ENCODE measurements at places on chromosomes 3 and 15.

- DNase-seq = no peak
Observed at GRCh38 chr3:41318520-41318919, 119.2 kb downstream of the CTNNB1 start.

- DNase-seq = no peak
Observed at GRCh38 chr15:91919014-91919534, 65.6 kb downstream of the SLCO3A1 start.

- no peak for DNase-seq
Observed at GRCh38 chr3:170636400-170636973, 50.6 kb upstream of the SLC7A14 start.

GRCh38 chr3:46517016-46517783 lies 19.4 kb downstream of the RTP3 start:
- DNase-seq = no peak

- no peak for DNase-seq
Observed at GRCh38 chr3:107213044-107213669, 164.1 kb upstream of the CCDC54 start.

All from GM12878 (cell line).